NCI-H524 treated with DMSO at 0.1 percent for 48 hours (cell line): ENCODE measurements at places on chromosomes 7 and 10.

GRCh38 chr10:36253731-36254130 lies 611.6 kb upstream of the FZD8 start:
- DNase-seq: no peak

DNA sequence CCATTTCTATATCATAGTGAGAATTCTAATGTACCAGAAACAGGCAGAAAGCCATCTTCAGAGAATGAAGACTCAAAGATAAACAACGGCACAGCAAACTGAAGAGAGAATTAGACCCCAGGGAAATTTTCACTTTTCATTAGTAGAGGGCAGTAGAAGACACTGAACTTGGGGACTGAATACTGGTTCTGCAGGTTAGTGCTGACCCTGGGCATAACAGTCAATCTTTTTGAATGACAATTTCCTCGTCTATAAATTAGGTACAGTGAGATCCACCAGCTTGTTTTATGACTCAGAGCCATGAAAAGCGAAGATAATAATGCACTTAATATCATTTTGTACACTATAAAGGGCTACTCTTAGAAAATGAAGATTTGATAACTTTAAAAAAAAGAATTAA lies 13.7 kb downstream of the FKBP14 start:
- no peak for DNase-seq

DNA sequence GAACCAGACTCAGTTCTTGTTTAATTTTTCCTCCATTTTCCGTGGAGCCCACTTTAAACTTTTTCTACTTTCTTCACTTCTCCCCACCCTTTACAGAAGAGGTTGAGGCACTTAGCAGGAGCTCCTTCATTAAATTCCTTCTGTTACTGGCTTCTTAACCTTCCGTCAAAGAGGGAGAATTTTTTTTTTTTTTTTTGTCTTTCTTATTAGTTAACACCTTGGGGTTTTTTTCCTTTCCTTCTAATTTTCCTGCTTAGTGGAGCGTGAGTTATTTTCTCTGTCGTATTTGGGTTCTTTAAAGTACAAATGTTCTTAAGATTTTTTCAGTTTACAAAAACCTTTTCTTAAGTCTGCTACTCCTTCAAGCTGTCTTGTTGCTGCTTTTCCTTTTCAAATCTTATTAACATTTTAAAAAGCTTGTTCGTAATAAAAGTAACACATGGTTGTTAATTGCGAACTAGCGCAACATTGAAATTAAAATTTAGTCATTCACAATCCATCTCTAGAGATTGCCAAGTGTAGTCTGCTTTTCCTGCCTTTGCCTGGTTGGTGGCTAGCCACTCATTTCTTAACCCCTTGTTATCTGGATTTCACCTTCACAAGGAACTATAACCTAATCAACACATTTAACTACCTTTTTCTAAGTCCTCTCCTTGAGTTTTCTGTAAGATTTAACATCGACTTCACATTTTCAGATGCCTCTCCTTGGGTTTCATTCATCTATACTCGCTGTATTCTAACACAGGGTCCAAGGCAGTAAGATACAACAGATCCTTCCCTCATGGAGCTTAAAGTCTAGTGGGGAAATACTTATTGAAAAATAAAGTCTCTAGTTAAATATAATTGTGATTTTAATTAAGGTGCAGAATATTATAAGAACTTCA lies 2.0 kb downstream of the BMPR1A start:
- DNase-seq: no peak

DNA sequence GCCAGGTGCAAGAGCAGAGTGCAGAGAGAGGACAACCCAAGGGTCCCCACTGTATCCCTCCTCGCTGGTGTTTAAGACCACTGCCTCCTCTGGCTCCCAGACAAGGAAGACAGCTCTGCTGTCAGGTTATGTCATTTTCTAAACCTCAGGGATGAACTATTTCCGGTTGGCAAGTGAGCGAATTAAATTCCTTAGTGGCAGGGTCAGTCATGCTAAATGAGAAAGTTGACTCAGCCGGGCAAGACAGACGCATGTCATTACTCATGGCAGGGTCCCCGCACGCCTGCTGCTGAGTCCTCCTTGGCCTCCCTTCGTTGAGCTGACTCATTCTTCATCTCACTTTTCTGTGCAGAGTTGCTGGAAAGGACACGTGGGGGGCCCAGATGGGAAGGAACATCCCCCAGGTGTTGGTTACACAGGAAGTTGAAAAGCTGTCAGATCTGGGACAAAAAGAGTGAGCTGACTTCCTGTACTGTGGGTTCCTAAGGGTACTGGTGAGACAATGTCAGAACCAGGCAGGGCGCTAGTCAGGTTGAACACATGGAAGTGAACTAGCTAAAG lies 47.1 kb upstream of the UCN3 start:
- no peak for DNase-seq

DNA sequence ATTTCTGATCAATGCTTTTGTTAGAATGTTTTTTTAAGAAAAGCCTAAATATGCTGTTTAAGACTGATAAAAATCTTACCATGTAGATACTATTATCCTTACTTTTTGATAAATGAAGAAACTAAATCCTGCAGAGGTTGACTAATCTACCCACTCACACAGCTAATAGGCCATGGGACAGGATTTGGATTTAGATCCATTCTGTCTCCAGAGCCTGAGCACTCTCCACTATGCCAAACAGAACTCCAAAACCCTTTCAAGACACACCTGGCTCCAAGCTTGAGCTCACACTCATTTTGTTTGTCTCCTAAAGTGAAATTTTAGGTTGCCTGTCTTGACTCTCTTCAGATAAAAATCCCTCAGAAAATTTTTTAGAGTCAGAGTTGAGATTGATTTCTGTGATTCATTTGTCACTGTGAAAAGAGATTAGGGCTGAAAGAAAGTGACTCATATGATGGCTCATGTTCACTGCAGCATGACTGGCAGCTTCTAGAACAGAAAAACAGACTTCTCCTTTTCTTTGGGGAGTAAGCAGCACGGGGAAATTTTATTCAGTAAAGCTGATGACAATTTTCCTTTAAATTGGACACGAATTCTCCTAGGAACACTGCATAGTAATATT lies 132.3 kb upstream of the POT1 start:
- peak; percentile 29 for DNase-seq

DNA sequence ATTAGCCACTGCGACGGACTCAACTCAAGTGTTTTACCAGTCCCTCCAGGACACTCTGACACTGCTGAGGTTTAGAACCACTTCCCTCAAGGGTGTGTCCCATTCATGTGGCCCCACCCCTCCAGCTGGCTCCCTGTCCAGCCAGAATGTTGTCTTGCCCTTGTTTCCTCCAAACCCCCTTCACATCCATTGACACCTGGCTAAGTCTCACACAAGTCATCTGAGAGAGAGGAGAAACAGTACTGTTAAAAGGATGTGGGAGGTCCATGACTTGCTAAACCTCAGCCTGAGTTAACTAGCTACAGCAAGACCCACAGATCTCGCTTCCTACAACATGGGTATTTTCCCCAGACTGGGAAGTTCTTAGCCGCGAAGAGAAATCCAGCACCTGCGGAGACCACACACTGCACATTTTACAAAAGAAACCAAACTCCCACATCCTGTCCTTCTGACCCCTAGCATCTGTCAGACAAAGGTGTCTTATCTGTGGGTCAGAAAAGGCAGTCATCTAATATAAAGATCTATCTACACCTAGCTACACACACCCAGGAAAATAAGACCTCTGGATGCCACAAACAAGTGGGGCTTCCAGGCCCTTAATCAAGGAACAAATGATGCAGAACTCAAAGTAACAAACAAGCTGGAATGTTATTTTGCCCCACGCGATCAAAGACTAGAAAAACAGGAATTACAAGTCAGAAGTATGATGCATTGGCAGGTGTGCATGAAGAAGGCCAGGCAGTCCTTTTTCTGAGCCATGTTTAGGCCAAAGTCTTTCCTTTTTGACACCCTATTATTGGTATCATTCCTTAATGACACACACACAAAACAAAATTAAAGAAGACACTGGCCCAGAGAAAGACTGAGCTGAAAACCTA lies 13.9 kb downstream of the OSBPL3 start:
- peak; percentile 47 for DNase-seq

- DNase-seq: no peak
These were observed 32.9 kb downstream of the ABLIM1 start for GRCh38 chr10:114624951-114625780.

DNA sequence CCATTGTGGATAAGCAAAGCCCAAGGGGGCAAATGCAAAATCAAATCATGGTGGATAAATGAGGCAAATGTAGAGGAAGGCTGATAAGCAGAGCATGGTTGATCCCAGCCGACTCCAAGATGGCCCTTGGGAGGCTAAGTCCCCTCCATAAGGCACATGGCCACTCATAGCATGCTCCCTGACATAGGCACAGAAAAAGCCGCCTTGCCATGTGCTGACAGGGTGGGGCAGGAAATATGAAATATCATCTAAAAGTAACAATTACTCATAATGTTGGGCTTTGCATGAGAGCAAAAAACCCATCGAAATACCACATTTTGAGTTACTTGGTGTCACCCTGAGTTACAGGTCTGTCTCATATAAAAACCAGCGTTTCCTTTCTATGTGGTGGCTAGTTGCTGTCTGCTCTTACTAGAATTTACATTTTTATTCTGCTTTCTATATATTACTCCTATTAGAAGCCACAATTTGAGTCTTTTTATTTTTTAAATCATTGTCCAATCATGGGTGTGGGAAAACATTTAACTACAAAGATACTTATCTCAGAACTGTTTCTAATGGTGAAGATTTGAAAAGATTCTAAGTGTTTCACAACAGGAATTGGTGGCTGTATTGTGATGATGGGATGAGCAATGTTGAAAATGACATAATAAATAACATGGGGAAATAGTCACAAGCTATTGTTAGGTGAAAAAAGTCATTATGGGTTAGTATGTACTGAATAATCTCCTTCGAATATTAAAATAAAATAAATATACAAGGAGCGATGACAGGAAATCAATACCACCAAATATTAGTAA lies 102.7 kb downstream of the CUBN start:
- no peak for DNase-seq

GRCh38 chr7:108284349-108285002 lies 154.3 kb upstream of the LAMB4 start:
- DNase-seq: no peak

GRCh38 chr10:14605231-14605925 lies 169.3 kb downstream of the FAM107B start:
- no peak for DNase-seq

DNA sequence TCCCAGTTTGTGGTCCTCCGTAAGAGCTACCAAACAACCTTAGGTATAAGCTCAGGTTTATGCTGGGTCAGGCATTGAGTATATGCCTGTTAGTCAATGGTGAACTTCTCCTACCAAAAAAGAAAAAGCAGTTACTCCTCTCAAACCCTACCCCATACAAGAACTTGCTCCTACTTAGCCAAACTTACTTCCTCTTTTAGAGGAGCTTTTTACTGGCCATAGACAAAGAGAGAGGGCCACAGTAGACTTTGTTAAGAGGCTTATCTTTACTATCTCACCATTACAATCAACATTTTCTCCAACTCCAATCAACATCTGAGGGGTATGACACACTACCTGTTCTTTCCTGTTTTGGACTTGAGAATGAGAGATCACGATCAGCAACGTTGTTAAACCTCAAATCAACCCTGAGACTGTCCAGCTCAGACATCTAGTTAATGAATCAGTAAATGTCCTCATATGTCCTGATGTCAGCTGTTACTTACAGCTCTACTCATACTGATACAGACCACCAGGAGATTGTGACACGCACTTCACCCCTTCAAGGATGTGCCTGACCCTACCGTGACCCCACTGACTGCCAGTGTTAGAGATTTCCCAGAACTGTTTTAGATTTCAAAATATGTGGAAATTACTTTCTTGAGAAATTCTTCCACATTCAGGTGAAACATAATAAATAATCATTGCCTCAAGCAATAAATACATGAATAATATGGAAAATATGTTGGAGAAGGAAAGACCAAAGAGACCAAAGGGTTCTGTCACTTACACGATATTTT lies 18.4 kb upstream of the CCDC71L start:
- DNase-seq: no peak

DNA sequence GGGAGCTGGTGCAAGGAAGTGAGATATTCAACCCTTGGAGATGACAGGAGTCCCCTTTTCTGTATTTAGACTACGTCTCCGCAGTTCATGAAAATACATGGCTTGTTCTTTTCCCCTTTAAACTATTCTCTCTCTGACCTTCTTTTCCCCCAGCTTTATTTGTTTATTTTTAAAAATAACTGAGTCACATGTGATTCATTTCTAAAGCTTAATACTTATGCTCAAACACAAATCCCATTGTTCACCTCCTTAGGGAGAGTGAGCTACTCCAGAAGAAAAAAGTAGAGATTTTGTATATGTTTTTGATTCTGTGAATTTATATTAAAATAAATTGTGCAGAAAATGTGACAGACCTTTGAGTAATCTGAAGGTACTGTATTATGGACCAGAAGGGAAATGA lies 35.9 kb upstream of the FZD1 start:
- DNase-seq: no peak

DNA sequence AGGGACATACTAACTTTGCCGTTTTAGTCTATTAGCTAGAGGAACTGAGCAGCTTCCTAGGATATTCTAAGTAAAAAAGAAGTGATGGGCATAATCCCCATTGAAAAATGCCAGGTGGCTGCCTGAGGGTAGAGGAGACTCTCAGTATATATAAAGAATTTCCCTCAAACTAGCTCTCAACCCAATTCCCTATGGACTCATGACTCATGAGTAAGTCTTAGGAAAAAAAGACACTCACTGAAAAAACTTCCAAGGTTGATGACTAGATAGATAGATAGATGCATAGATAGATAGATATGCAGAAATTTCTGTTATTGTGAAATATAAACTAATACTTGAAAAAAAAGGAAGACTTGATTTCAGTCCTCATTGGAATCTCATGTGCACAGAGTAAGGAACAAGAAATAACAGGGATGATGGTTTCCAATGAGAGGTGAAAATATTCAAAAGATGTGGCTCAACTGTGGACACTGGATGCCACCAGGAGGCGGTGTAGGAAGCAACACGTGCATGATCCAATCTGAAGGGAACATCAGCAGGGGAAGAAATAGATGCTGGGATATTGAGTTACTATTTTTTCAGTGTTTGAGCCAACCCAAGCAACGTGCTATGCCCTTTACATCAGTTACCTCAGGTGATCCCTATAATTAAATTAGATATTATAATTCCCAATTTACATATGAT lies 711.0 kb upstream of the LRRTM3 start:
- DNase-seq: no peak

GRCh38 chr10:132204781-132205473 lies 18.2 kb downstream of the DPYSL4 start:
- no peak for DNase-seq

GRCh38 chr10:98170249-98171117 lies 36.0 kb downstream of the R3HCC1L start:
- DNase-seq: peak; percentile 0
